ENCODE measurements at places on chromosomes 7 and 10.

- no peak for DNase-seq
These were observed 151.5 kb downstream of the ANK3 start for GRCh38 chr10:60237977-60238758.

DNA sequence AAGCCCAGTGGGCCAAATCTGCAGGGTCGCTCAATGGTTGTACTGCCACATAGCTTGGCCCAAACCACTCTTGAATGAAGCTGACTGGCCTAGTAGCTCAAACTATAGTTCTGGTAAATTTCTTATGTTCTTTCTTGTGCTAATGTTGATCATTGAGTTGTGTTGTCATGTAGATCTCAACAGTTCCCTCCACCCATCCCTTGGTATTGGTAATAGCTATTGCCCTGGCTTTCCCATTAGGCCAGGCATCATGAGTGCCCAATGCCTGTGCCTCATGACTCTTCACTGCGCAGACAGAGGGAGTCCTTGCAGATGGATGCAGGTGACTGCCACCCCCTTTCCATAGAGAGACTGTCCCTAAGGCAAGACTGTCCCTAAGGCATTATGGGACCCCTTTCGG is 988.4 kb downstream of the KCNMA1 start:
- DNase-seq, result no peak

DNA sequence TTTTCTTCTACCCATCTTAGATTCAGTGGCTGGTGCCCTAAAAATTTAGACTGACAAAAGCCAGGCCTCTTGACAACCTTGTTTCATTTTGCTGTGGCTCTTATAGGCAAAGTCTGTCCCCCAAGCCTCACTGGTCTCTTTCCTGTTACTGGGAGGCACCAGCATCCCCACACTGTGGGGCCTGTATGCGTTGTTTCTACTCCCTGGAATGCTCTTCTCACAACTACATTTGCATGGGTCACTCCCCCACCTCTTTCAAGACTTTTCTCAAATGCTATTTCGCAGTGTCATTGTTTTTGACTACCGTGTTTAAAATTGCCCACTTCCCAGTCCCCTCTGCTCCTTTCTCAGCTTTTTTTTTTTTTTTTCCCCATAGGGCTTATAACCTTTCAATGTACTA is 108.7 kb upstream of the DGKB start:
- no peak for DNase-seq

DNA sequence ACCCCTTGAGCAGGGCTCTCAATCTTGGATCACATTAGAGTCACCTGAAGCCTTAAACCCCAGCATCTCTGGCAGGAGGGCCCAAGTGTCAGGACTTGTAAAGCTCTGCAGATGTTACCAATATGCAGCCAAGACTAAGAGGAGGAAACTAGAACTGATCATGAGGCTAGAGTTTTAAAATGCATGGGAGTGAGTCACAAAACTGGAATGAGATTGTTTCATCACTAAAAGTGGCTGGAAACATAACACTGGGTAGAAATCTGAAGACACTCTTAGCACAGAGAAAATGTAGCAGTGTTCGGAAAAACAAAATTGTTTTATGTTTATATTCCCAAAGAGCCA is 63.3 kb upstream of the GHITM start:
- no peak for DNase-seq

DNA sequence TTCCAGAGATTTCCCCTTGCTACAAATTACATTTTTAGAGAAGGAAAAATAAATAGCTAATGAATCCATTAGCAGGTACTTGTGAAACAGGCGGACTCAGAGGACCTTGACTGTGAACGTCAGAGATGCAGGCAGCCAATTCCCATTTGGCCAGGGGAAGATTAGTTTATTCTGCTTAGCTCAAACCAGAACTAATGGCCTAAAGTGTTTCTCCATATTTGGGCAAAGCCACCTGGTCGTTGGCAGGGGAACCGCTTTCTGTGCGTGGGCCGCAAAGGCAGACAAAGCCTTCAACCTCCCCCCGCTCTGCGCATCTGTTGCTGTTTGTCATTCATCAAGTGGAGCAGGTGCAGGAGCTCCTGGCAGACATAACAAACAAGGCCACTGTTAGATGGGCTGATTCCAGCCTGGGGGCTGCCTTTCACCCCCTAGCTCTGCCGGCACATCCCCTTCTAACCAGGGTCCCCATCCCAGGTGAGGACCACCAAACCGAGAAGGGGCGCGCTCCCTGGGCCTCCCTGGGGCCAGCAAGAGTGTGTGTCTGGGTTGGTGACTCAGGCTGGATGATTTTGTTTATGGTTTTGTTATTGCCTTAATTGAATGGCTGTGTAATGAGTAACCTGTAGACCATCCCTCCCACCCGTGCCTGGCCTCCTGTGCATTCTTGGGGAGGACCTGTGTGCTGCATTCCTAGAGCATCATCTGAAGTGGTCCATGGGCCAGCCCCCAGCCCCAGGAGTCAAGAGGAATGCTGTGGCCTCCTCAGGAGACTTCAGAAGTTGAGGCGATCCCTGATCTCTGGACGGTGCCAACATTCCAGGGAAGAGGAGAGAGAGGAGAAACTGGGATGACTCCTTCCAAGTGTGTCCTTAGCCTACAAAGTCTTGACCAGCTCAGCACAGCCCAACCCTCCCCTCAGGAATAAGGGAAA is 14.5 kb upstream of the CPA1 start:
- DNase-seq, result no peak

DNA sequence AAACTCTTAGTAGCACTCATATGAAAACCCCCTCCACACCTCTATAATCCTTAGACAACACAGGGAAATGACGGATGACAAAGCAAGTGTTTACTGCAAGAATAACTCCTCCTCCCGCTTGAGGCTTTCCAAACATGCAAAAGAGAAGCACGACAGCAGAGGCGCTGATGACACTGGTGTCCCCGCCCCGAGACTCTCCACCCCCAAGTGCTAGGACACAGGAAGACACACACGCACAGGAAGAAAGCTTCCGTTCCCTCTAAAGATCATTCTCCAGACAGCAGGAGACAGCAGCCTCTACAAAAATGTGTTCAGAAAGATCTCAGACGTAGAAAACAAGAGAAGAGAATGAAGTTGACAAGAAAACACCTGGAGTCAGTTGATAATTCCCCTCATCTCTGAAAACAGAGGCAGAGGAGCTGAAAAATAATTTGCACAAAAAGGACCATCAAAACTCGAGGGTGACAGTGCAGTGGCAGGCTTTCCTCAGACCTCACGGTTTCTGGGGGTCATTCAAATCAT is 90.2 kb downstream of the DLG5 start:
- DNase-seq, result peak; percentile 81

DNA sequence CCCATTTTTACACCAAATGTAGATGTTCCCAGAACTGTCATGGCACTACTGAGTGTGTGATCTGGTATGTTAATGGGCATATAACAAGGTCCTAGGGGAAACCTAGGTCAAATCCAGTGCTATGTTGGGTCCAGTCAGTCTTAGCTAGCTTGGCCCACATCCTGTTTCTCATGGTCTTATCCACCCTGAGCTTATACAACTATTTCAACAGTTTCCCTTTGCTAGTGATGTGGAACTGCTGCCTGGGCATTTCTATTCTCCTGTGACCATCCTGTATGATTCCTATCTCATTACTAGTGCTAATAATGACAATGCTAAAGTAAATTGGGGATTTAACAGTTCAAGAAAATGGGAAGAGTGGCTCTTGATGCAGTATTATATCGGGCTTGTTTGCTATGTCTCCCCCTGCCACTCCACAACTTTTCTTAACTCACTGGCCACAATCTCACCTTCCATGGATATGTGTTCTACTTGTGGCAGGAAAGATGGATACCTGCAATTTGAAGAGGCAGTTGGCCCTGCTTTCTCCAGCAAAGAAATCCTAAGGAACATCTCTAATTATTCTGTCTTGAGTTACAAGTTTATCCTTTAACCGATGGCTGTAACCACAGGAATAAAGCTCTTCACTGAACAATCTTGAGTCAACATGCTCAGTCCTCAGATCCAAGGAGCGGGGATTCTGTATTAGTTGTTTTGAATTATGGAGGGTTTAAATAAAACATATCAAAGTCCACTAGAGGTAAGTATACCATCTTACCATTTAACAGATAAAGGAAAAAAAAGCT is 707.8 kb downstream of the XPNPEP1 start:
- DNase-seq, result no peak

DNA sequence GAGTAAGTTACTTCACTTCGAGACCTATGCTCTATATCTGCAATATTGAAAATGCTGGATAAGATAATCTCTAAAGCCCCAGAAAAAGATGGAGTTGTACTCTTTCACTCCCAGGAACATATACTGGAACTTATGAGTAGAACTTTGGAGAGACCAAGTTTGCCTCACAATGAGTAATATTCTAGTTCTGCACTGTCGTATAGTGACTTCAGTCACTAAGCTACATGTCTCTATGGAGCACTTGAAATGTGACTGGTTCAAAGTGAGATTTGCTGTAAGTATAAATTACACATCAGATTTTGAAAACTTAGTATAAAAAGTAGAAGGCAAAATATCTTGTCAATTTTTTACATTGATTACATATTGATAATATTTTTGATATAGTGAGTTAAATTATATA is 116.4 kb downstream of the PTEN start:
- DNase-seq, result no peak

DNA sequence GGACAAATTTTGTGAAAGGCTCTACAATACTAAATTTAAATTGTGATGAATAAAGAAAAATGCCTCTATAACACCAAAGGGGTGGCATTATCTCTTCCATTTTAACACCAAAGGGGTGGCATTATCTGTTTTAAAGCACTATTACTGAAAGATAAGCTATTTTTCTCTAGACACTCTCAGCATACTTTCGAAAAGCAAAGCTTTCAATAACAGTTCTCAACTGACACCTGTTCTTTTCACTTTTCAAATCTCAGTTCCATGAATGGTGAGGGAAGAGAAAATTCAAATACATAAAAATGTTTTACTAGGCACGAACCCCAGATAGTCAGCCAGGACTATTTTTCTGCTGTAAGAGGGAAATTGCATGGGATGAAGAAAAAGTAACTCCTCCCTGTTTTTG is 103.8 kb downstream of the CPEB3 start:
- no peak for DNase-seq

DNA sequence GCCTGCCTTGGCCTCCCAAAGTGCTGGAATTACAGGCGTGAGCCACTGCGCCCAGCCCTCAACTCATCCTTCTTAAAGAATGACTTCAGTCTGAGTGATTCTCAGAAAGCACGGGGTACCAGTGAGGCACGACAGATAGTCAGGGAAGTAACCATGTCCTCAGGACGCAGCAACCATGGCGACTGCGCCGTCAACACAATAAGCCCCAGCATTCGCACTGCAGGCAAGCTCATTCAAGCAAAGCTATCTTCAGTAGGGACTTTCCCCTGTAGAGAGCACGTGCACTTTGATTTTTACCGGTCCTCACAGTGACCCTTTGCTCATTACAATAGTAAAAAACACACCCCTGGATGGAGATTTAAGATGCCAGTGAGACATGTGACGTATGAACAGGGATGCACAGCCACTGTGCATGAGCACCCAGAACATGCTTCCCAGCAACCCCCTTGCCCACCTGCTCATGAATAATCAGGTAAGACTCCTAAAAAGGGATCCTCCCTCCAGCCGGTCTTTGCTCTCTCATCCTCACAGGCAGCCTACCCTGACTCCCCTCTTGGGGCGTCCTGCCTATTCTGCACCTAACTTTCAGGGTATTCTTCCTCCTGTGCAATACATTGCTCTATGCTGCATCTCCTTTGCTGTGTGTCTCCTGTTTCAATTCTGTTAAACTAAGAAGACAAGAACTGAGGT is 9.1 kb downstream of the WDR86 start:
- no peak for DNase-seq

DNA sequence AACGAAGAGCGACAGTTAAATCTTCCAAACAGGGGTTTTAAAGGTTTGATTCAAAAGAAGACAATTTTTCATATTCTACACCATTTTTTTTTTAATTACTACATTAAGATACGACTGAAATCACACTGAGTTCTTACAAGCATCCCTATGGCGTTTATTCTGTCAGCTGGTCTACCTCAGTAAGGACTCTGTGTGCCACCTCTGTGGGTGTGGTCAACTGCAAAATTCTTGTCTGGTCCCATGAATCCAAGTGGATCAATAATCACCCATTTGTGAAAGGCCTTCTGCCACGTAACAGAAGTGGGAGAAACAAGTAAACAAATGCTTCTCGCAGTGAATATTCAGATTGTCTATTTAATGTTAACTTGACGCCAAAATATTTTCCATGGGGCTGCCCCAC is 104.1 kb downstream of the GRB10 start:
- no peak for DNase-seq

- DNase-seq, result no peak
These were observed 5.8 kb downstream of the MACC1 start for GRCh38 chr7:20211376-20211775.

- DNase-seq, result no peak
These were observed 66.9 kb upstream of the SFMBT2 start for GRCh38 chr10:7477538-7478334.
